ENCODE measurements at places on chromosomes 11 and 22.

DNA sequence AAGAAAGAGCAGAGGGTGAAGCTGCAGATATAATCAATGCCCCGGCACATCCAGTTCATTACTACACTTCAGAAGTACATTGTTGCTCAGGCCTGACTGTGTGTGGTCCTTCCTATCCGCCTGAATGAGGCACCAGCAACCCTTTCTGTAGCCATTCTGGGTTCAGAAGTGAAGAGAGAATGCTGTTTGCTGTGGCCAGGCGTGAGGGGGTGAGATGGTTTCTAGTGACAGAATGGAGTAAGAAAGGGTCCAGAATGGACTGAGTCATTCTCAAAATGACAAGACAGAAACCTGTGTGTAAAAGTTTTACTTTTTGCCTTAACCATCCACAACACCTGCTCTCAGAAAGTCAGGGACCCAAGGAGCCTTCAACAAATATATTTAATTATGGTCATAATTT lies 334.8 kb downstream of the GUCY1A2 start:
- ATAC-seq, result no peak

DNA sequence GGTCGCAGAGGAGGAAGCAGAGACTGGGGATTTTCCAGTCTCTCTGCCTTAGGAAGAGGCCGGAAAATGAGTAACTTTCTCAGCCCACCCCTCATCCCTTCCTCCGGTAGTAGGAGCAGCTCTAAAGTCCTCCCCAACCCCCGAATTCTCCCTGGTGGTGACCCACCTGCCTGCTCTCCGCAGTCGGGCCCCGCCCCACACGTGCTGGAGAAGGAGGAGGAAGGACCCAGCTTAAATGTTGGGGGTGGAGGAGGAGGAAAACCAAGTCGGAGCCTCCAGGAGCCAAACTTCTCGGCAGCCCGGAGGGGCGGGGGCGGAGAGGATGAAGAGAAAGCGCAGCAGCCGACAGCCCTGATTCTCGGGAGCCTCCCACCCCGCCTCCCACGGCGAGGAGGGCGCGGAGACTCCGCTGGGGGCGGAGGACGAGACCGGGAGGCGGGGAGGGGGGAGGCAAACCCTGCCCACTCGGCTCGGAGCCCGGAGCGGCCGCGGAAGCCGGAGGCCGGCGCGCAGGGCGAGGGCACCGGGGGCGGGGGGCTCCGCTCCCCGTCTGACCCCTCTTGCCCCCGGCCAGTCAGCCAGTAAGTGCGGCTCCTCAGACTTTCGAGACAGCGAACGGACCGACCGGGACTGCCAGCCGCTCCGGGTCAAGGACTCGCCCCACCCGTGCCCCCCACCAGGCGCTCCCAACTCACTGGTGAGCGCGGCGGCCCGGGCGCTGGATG lies at the start of gene TPBGL:
TPBGL (plus strand) TSS at position 464 of the 725 bp plus-strand sequence. CDS start 276 bp downstream, outside the sequence.
- ATAC-seq, result no peak

- no peak for ATAC-seq
These were observed 66.5 kb downstream of the ARHGAP42 start for GRCh38 chr11:100753571-100753970.

GRCh38 chr11:57983191-57983590 lies 40.5 kb upstream of the OR9Q1 start:
- ATAC-seq, result no peak

DNA sequence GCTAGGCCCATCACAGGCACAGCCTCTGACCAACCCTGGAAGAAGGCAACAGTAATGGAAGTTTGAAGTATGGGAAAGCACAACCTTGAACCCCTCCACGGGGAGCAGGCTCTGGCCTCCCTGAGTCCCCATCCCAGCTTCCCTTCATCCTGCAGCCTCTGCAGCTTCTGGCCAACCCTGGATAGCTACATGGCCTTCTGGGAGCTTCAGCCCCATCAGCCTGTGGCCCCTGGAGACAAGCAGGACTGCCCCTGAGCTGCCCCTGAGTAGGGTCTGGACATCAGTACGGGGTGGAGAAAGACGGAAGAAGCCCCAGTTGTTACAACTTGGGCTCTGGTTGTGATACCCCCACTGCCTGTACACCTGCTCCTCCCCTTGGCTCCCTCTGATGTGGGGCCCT lies 113.8 kb upstream of the CD82 start:
- ATAC-seq, result no peak

- ATAC-seq, result peak; percentile 10
These were observed 76.0 kb downstream of the CWC15 start for GRCh38 chr11:94897330-94897768.

- no peak for ATAC-seq
These were observed 22.8 kb downstream of the SYN3 start for GRCh38 chr22:33035272-33035863.

DNA sequence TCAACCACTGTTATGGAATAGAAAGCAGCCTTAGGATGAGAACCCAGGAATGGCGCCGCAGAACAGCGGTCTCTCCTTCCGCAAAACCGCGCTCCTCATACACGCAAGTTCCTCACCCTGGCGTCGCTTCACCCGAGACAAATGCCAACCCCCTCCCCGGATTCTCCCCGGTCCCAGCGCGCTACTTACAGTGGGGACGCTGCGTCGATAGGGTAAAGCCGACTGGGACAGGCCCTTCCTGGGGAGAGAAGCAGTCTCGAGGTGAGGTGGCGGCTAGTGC lies 287 bp downstream of the RPS13 start:
- ATAC-seq, result peak; percentile 5

GRCh38 chr11:125102510-125102909 lies 8.9 kb downstream of the TMEM218 start:
- no peak for ATAC-seq

- no peak for ATAC-seq
These were observed 49.8 kb upstream of the BMAL1 start for GRCh38 chr11:13227676-13228255.

GRCh38 chr11:46686886-46687795 lies 13.3 kb downstream of the ARHGAP1 start:
- no peak for ATAC-seq

DNA sequence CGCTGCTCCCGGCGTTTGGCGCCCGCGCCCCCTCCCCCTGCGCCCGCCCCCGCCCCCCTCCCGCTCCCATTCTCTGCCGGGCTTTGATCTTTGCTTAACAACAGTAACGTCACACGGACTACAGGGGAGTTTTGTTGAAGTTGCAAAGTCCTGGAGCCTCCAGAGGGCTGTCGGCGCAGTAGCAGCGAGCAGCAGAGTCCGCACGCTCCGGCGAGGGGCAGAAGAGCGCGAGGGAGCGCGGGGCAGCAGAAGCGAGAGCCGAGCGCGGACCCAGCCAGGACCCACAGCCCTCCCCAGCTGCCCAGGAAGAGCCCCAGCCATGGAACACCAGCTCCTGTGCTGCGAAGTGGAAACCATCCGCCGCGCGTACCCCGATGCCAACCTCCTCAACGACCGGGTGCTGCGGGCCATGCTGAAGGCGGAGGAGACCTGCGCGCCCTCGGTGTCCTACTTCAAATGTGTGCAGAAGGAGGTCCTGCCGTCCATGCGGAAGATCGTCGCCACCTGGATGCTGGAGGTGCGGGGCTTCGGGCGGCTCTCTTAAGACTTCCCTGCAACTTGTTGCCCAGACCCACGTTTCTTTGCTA lies at the start of gene CCND1:
CCND1 (plus strand) TSS at position 162 of the 587 bp plus-strand sequence; CDS start at position 320, 158 bp downstream.
- peak; percentile 54 for ATAC-seq

DNA sequence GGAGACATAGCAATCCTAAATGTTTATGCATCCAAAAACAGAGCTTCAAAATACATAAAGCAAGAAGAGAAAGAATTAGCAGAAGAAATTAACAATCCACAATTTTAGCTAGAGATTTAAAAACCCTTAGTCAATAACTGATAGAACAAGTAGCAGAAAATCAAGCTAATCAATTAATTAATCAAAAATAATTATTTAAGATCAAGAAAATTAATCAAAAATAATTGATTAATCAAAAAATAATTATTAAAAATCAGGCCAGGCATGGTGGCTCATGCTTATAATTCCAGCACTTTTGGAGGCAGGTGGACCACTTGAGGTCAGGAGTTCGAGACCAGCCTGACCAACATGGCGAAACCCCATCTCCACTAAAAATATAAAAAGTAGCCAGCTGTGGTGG lies 29.2 kb downstream of the C11orf24 start:
- no peak for ATAC-seq

DNA sequence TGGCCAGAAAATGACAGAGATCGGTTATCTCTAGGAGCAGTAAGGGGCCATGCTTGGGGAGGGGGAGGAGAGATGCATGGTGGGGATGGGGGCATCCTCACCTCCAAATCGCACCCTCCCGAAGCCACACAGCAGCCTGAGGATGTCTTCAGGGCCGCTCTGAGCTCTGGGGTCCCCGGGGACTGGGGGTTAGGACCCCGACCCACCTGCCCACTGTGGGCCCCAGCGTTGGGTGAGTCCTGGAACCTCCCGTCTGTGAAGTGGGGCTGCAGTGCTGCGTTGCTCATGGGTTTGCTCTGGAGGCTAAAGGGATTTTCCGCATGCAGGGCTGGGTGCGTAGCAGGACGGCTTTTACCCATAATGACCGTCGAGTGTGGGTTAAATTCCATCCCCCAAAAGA lies 1046.3 kb downstream of the BRD1 start:
- no peak for ATAC-seq

DNA sequence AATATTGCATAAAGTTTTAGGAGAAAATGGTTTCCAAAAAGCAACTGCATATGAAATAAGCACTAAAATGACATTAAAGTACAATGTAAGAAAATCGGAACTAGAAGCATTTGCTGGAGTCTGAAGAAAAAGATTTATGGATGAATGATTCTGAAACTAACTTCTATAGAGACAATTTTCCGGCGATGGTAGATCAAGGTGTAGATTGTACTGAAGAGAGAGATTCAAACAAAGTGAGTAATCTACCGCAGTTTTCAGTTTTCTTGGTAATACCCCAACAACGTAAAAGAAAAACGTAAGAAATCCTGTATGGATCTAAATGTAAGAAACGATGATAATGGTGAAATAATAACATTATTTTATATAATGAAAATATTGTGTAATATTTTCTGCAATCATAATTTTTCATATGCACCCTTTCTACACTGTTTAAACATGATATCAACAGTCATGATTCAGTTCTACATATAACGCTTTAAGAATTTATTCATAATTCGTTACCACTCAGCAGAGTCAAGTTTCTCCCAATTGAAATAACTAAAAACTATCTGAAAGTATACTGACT lies 1.8 kb upstream of the CDPF1 start:
- peak; percentile 27 for ATAC-seq

GRCh38 chr11:112583261-112583893 lies 322.7 kb upstream of the PLET1 start:
- no peak for ATAC-seq

- ATAC-seq, result no peak
These were observed 73.5 kb downstream of the COMMD9 start for GRCh38 chr11:36215693-36216060.

DNA sequence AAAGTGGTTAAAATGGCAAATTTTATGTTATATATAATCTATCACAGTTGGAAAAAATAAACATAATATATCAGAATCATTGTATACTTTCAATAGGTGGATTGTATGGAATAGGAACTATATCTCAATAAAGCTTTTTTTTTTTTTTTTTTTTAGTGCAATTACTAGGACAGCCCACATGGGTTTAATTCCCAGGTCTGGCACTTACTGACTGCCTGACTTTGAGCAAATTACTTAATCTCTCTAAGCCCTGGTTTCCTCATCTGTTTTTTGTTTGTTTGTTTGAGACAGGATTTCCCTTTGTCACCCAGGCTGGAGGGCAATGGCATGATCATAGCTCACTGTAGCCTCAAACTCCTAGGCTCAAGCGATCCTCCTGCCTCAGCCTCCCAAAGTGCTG lies 26.1 kb upstream of the BAIAP2L2 start:
- no peak for ATAC-seq

DNA sequence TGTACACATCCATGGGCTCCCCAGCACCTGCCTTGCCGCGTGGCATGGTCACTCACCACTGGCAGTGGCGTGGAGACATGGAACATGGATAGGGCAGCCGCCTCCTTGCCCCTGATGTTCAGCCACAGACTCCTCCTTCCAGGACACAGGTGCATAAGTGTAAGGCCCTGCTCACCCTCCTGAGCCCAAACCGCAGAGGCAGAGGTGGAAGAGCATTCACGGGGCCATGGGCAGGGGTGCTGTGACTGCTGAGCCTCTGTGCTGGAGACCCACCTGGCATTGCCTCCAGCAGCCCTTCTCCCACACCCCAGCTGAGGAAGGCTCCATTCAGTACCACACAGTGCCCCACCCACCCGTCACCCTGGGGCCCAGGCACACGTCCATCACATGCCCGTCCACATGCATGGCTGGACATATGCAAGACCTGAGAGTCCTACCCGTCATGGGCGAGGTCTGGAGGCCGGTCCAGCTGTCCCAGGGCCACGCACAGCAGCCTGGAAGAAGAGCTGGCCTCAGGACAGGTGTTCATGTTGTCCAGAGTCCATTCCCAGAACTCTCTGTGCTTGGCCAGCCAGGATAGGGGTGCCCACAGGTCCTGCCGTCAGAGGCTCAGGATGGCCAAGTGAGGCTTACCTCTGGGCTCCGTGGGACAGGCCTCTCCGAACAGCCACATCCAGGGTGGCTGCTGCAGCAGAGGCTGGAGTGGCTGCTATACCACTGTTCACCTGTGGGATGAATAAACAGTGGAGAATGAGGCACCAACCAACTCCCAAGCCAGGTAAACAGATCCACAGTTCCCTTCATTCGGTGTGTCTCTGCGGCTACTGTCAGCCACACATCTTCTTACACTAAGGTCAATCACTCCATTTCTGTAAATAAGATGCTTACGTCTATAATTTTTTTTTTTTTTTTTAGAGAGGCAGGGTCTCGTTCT lies 1.7 kb upstream of the TUBGCP6 start:
- ATAC-seq, result no peak

DNA sequence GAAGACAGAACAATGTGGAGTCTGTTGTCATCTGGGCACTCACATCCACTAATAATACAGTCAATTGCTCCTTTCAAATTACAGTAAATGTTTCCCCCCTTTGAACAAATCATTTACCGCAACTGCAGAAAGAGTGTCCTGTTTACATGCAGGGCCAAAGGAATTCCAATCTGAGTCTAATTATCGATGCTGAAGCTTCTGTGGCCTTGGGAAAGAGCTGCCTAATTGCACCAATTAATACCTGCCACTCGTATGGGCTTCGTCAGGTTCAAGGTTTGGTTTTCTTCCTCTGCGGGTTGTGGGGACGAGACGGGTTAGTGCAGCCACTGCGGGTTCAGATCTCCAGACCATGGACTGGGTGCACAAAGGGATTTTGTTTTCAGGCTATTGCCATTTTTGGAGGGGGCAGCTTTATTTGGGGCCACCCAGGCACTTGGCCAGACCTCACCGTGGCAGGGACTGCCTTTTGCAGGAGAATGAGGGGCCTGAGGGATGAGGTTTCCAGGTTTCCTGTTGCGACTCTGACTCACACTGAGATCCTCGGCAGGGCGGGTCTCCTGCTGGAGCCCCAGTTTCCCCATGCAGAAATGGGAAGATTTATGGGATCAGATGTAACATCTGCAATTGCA lies 147.6 kb downstream of the MIAT start:
- ATAC-seq, result no peak

DNA sequence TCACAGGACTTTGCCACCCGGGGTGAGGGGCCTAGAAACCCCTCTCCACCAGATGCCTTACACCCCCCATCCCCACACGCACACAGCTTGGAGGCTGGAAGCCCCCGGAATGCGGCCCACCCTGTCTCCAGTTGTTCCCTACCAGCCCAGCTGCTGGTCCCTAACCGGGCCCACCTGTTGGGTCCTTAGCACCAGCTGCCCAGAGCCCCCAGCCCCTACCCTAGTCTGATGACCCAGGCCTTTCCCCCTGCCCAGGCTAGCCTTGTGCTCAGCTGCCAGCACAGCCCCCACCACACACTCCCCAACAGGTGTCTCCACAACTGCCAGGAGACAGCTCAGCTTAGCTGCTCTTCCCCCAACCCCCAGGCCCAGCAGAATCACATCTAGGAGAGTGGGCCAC lies 67.1 kb downstream of the CDKN1C start:
- ATAC-seq, result no peak

GRCh38 chr11:108609682-108610081 lies 16.1 kb upstream of the EXPH5 start:
- ATAC-seq, result no peak

- no peak for ATAC-seq
These were observed 1.8 kb downstream of the AHNAK start for GRCh38 chr11:62544581-62545436.

Data from activated CD4-positive, CD25-positive, alpha-beta regulatory T cell treated with anti-CD3 and anti-CD28 coated beads, Interleukin-2, amount 50 U/mL, for 24 hours (primary cell).